ENCODE measurements at places on chromosomes 6 and 20.

GRCh38 chr6:27871924-27872638 lies 40.1 kb downstream of the OR2B2 start:
- DNase-seq: peak; percentile 94

DNA sequence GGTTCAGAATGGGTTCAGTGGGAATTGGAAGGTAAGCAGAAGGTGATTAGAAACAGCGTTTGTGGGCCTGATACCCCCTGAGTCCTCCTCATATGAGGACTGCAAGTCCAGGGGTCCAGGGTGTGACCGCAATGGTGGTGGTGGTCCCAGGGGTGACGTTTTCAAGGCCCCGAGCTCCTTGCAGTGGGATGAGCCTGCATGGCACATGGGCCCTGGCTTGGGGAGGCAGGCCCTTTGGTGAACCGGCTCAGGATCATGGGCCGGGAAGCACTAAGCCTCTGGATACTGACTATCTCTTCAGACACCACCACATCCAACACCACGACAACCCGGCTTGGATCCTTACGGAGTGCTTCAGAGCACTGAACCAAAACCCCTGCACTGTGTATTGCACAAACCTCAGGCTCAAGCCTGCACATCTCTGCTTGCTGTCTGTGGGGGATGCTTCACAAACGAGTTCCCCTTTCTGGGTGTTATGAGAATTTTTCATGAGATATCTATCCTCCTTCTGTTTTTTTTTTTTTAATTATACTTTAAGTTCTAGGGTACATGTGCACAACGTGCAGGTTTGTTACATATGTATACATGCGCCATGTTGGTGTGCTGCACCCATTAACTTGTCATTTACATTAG lies 67.9 kb downstream of the STK35 start:
- DNase-seq: no peak

DNA sequence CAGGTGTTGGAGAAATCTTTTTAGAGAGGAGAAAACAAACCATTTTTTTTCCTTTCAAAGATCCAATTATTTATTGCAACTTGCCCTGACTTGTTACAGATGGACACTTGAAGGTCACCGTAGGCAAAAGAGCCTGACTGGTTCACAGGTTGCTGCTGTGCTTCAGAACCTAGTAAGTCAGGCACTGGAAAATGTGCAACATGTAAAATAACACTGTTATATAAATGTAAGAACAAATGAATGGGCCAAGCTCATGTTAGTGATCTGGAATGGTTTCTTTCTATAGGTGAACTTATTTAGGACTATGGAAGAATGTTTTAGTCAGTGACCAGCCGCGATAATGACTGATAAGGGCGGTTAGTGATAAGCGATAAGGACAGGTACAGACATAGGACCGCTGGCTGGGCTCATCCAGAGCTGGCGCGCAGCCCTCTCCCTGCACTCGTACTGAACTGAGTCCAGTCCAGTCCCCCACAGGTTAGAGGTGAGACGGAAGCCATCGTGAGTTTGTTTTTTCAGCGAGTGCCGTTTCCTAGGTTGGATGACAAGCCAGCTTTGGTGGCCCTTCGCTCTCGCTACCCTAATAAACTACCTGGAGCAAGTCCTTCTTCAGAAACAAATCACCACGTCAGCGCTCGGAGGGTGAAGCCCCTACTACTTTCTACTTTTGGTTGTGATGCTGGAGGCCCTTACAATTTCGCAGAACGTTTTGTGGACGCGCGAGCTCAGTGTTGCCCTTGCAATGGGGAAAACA lies 94.4 kb upstream of the PRDM1 start:
- DNase-seq: peak; percentile 53

DNA sequence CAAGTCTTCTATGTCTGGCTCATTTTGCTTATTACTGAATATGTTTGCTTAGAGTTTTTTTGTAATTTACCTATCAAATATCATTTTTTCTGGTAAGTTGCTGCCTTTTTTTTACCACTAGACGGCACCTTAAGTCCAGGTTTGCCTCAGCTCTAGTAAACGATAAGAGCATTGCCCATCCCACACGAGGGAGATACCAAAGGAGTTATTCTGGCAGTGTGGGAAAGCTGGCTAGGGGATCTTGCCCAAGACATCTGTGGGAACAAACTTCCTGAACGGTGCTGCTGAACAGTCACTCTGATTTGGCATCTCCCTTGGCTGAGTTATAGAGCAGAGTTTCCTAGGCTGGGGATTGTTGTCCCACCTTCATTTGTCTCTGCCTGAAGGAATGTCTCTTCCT lies 306.4 kb downstream of the COL12A1 start:
- DNase-seq: peak; percentile 79

- DNase-seq: no peak
Measured at GRCh38 chr6:2385471-2385983, 140.1 kb upstream of the GMDS start.

DNA sequence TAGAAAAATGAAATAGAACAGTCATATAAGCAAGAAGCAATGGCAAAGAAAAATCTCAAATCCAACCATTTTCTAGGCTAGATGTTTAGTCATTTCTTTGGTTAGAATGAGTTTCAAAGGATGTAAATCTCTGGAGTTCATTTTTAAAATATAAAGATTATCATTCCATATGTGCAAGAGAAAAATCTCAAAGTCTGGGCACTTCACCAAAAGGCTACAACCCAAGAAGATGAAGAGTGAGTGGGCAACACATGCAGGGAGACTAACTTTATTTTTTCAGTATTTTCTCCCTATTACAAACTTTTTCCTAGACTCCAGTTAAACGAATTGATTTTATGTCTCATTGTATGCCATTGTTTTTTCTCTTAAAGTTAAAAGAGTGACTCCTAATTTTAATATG lies 83.6 kb downstream of the PHACTR1 start:
- no peak for DNase-seq

GRCh38 chr6:89525786-89526562 lies 93.0 kb downstream of the ANKRD6 start:
- DNase-seq: no peak

DNA sequence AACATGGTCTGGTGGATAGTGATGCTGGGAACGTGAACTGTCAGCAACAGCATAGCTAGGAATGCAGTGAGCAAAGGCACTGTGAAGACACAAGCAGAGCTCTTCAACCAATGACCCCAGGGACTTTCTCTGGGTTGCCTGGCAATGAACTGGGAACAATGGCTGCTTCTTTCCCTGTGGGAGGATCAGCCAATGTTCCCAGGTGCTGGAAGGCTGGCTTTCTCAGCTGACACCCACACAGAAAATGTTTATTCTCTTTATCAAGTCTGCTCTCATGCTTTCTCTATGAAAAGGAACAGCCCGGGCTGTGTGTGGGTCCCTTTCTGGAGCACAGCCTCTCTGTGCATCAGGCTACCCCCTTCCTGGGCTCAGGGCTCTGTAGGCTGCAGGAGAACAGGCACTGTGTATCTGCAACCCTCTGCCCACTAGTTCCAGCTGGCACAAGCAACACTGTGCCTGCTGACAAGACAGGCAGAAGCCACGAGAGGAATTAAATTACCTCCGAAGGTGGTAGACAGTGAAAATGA lies 54.2 kb downstream of the HFE start:
- no peak for DNase-seq

Measured in mammary epithelial cell (primary cell).